ENCODE measurements at places on chromosomes 3 and 15.
A peak's percentile ranks its signal among the peaks of the same experiment; 100 is the strongest.

- no peak for DNase-seq
These were observed 42.0 kb downstream of the RORA start for GRCh38 chr15:61186905-61187741.

DNA sequence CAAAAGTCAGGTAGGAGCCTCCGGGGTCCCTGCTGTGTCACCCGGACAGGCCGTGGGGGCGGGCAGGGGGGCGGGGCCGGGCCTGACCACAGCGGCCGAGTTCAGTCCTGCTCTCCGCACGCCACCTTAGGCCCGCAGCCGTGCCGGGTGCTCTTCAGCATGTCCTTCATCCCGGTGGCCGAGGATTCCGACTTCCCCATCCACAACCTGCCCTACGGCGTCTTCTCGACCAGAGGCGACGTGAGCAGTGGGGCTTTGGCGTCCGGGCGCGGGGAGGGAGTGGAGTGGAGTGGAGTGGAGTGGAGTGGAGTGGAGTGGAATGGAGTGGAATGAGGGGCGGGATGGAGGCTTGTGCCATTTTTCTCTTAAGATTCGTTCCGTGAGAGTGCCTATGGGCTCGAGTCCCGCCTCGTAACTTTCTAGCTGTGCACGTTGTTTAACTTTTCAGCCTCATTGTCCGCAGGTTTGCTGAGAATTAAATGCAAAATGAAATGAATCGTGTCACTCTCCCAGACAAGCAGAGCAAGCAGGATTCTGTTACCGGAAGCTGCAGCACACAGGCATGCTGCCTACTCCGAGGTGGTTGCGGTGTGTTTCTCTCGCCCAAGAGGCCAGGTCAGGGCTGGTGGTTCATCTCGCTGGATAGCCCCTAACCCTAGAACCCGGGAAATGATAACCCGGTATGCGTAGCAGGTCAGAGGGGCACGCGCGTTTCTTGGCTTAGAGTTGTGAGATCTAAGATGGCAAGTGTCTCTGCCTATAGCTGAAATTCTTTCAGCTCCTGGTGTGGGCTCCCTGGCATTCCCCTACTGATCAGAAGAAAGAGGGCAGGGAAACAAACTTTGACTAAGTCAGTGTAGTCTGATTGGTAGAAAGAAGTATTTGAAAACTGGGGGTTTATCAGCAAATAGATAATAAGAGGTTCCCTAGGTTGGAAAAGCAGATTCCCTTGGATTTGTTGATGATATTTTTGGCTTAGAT lies at the start of gene FAH:
Gene FAH (plus strand): TSS at position 104 of the 981 bp plus-strand sequence. CDS start 56 bp downstream, at position 160.
- DNase-seq: peak; percentile 8

DNA sequence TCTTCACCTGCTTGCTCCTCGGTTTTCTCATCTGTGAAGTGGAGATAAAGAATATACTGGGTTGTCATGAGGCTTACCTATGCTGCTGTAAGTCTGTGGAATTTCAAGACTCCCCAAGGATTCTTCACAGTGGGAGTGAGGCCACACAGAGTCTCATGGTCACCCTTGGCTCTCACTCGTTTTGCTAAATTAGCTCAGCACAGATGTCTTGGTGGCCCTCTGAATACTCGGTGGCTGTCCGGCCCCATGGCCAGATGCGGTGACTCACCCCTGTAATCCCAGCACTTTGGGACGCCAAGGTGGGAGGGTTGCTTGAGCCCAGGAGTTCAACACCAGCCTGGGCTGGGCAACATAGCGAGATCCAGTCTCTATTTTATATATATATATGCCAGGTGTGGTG lies 5.0 kb upstream of the CHCHD6 start:
- no peak for DNase-seq

DNA sequence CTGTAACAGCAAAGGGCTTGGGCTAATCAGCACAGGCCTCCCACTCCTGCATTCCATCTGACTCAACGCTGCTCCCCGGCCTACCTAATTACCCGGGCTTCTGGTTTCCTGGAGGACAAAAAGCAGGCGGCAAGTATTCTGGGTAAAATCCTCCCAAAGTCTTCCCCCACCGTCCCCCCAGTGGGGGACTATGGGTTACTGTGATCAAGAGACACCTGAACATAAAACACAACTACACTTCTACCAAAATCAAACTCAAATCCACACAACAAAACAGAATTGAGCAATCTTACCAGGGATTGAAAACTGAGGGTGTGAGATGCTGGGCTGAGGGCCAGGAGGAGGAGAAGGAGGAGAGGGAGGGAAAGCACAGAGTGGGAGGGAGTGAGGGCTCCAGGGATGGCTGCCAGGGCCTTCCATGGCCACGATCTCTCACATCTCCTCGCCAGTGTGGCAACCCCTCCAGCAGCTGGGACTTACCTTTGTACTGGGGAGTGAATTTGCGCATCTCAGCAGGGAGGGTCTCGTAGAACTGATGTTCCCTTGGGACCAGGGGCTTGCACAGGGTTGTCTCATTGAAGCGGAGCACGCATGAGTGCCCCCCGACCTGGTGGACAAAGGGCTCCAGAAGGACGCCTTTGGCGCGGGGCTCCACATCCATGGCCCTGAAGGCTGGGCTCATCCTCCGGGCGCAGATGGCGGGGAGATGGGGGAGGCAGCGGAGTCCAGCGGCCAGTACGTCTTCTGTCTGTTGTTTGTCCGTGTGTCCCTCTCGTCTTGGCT lies 9.1 kb upstream of the NCKIPSD start:
- no peak for DNase-seq

GRCh38 chr3:43043793-43044192 lies 62.1 kb downstream of the POMGNT2 start:
- DNase-seq: no peak

- no peak for DNase-seq
These were observed 161.8 kb downstream of the SNRK start for GRCh38 chr3:43448098-43448497.

- DNase-seq: no peak
These were observed 156.3 kb downstream of the TIGIT start for GRCh38 chr3:114450008-114450596.

- no peak for DNase-seq
These were observed 1.2 kb downstream of the TNFAIP8L3 start for GRCh38 chr15:51093488-51093838.

- DNase-seq: no peak
These were observed 35.8 kb upstream of the ATOSA start for GRCh38 chr15:52714968-52715367.

DNA sequence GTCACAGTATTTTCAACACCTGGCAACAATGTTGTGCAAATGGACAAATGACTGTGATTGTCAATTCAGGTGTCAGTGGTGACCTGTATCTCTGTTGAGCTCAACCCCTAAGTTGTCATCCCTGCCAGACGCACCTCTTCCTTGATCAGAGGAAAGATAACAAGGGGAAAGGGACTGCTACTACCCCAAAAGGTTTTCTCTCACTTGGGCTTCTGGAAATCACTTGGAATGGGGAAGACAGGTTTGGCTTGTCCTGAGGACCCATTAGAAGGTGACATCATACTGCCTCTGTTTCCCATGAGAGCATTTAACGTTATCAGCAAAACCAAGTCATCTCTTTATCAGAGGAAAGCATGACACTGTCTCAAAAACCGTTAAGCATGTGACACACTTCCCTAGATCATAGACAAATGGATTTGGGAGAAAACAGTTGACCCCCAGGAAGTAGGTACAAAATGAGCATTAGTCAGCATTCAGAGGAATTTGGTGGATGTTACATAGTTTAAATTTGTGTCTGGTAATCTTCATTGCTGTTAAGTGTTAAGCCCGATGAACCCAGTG lies 769.5 kb downstream of the GRM7 start:
- DNase-seq: no peak

- no peak for DNase-seq
These were observed 106.1 kb downstream of the MEGF11 start for GRCh38 chr15:66147440-66147839.

DNA sequence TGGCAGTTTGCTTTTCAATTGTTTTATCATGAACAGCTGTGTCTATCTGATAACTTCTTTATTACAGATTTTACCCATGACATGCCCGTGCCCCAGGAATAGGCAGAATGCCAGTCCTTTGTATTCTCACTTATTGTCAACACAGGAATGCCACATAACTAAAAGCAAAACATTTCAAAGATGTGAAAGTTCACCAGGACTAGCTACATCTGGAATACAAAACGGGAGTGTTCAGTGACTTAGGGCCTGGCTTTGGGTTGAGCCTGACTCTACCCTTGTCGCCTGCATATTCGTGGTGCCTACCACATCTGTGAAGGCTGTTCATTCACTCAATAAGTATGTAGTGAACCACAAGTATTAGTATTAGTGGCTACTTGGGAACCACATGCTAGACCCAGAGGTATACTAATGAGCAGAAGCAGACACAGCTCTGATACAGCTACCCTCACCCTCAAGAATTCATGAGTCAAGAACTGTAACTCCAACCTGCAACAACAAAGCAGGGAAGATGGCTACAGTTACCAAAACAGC lies 2.9 kb downstream of the TNFSF10 start:
- DNase-seq: no peak

- DNase-seq: no peak
These were observed 17.3 kb upstream of the PLXNA1 start for GRCh38 chr3:126965526-126966080.
